ENCODE measurements at places on chromosomes 3 and 15.

DNA sequence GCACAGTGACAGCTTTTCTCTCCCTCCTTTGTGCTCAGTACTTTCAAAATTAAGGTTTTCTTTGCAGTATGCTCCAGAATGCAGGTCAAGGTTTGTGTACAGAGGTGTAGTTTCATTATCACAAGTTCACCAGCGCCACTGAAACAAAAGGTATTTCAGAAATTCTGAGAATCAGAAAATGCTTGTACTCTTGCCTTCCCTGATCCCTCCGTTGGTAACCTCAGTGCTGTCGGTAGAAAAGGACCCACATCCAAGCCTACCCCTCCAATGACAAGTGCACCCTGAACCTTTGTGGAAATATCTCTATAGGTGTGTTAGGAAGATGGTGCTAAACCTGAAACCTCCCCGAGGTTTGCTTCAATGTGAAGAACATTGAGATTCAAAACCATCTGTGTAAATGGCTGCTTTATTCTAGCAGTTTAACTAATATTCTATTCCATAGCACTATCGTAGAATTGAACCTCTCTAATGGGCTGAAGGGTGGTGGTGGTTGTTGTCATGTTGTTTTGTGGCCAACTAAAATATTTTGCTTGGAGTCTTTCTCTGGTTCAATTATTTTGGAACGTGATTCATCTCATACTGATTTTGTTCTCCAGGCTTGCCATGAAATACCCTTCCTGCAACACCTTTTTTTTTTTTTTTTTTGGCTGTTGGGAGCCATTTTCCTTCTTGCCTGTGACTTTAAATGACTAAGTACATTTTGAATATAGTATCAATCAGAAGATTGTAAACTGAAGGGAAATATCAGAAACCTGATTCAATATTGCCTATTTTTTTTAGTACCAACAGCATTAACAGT lies 20.7 kb downstream of the ZBTB38 start:
- DNase-seq = peak; percentile 47

DNA sequence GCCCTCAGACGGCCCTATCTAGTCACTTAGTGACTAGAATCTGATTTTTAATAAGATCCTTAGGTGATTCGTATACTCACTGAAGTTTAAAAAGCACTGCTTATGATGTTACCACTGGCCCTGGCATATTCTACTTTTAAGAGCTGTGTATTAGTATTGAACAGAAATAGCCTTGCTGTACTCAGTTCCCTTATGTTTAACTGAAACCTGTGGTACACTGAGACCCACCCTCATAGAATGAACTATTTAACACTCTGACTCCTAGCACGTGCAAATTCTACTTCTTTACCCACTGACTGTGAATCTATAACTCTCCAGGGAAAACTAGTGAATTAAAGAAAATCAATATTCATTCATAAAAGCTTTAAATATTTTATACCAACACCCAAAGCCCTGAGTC lies 108.9 kb downstream of the CCNL1 start:
- DNase-seq = no peak

DNA sequence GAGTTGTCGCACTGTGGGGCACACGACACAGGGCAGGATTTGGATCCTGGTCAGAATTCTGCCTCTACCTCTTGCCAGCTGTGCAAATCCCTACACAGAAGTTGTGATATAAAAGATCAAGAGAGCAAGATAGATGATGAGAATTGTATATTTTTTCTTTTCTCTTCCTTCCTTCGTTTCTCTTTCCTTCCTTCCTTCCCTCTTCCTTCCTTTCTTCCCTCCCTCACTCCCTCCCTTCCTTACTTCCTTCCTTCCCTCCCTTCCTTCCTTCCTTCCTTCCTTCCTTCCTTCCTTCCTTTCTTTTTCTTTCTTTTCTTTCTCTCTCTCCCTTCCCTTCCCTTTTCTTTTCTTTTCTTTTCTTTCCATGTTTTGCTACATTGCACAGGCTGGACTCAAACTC lies 12.0 kb upstream of the AHSG start:
- no peak for DNase-seq

DNA sequence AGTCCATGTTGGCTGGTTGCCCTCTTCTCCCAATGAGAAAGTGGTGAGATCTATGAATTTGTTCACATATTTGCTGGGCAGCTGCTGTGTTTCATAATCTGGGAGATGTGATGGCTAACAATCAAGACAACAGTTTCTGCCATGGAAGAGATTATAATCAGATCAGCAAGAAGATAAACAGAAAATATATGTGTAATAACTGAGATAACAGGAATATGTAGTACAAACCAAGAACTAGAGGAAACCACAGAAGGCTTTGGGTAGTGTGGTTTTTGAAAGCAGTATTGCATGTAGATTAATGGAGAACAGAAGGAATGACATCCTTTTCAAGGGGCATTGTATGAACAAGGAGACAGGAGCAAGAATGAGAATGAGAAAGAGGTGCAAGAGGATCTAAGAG lies 12.2 kb upstream of the CSTA start:
- no peak for DNase-seq

DNA sequence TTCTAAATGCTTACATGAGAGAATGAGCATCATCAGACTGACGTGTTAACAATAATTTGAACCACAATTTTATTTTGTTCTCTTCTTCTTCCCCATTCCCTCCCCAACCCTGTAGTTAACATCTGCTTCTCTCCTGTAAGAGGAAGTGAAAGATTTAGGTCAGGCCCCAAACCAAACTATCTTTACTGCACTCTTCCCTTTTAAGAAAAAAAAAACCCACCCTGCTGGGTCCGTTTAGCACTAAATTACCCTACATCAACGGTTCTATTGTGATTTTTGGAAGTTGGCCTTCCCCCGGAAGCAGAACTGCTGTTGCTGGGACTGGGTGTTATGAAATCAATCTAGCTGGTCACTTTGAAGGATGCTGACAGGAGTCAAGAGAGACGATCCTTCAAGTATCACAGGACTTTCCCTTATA lies 49.4 kb downstream of the NFKBIZ start:
- DNase-seq = no peak

DNA sequence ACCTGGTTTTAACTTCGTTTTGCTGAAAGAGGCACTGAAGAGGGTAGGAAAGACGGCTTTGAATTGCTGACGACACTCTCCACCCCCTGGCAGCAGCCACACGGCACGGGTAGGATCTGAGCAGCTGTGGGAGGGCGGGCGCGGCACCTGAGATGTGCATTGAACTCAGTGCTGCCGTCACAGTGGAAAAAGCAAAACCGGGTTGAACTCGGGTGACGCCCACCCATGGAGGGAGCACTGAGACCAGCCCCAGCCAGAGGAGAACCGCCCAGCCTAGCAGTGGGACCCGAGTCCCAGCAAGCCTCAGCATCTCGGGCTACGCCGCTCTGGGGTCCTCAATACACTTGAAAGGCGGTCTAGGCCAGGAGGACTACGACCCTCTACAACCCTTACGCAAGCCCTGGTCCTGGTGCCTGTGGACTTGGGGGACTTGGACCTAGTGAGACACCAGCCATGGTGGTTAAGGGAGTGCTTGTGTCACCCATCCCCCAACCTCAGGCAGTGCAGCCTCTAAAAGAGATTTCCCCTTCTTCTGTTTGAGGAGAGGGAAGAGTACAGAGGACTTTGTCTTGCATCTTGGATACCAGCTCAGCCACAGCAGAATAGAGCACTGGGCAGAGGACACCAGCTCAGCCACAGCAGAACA lies 50.0 kb upstream of the RPL35A start:
- DNase-seq = no peak

GRCh38 chr3:106114848-106115247 lies 246.0 kb upstream of the CBLB start:
- DNase-seq = no peak

- no peak for DNase-seq
Observed at GRCh38 chr15:81163961-81164800, 30.1 kb downstream of the CFAP161 start.

- no peak for DNase-seq
Observed at GRCh38 chr15:42819786-42820185, 82.9 kb upstream of the CDAN1 start.

DNA sequence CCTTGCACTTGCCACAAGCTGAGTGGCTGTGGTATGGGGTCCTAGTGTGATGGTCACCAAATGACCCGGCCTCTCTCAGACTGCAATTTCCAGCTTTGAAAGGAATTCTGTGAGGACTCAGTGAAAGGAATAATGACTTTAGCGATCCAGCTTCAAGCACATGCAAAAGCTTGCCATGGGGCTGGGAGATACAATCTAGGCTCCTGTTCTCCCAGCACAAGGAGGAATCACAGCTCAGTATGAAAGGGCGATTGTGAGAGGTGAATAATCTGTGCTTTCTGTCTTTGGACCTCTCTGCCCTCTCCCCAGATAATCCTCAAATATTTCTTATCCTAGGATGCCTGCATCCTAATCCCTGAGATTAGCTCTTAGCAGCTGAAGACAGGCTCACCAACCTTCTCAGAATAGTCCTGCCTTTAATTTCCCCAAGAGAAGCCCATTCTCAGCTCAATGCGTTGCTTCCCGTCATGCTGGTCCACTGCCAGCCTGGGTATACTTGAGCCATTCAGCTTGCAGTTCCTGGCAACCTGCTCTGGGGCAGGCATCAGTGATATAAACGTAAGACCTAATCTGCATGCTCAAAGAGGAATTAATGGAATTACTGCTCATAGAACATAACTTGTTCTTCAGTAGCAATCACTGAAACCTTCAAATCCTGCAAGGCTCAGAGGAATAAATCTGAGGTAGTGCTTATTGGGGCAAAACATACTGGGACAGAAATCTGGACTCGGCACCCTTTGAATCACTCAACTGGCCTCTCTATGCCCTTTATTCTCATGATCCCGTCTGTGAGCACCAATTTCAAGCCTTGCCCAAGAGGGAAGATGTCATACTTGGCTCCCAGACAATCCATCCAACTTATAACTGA lies 15.1 kb downstream of the TLNRD1 start:
- no peak for DNase-seq

DNA sequence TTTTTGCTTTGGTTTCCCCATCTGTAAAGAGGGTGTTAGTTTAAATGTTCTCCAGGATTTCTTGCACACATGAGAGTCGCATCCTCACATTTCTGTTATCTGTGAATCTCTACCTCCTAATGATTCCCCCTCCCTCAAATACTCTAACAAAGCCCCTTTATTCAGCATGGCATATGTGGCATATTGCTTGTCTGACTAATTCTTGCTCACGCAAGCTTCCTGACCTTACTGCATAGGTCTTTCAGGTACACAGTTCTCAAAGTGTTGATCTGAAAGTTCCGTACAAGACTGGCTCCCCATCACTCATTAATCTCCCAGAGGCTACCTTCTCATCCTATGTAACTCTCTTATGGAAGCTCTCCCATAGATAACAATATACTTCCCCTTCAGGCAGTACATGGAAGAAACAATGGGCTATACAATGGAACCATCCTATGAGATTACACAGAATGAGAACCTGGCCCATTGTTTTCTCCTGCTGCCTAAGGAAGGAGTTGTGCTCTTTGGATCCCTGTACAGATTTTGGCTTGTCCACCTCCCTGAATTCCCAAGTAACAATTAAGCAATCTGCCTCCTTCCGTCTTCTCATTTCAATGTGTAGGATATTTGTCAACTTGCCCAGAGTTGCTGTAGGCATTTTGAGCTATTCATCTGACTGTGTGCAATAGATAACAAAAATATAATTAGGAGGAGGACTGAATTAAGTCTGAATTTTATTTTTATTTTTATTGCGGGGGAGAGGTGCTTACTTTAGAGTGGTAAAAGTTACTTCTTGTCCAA lies 51.0 kb downstream of the PPARG start:
- DNase-seq = no peak

Measured in NCI-H774 (cell line).